ENCODE measurements at places on chromosomes 5 and 9.

GRCh38 chr9:91411096-91411771, 12.4 kb downstream of the NFIL3 start:
- DNase-seq, result no peak

GRCh38 chr5:142816531-142817430, 46.6 kb downstream of the ARHGAP26 start:
- no peak for DNase-seq

DNA sequence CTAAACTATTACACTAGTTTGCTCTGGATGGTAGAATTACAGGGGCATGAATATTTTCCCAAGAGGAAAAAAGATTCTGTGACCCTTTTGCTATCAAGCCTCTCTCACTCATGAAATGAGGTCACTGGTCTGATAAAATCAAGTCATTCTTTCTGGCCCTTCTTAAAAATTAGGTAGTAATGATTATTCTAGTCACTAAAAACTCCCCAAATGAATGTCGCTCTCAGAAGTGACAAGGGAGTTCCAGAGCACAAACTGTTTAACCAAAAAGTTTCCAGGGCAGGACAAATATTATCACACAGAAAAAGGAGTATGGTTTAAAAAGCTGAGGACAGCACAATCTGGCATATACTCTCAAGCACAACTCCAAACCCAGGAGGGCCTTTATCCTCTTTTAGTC, 12.5 kb downstream of the ERMP1 start:
- no peak for DNase-seq

GRCh38 chr5:146137967-146138403, 32.6 kb upstream of the PLAC8L1 start:
- no peak for DNase-seq

DNA sequence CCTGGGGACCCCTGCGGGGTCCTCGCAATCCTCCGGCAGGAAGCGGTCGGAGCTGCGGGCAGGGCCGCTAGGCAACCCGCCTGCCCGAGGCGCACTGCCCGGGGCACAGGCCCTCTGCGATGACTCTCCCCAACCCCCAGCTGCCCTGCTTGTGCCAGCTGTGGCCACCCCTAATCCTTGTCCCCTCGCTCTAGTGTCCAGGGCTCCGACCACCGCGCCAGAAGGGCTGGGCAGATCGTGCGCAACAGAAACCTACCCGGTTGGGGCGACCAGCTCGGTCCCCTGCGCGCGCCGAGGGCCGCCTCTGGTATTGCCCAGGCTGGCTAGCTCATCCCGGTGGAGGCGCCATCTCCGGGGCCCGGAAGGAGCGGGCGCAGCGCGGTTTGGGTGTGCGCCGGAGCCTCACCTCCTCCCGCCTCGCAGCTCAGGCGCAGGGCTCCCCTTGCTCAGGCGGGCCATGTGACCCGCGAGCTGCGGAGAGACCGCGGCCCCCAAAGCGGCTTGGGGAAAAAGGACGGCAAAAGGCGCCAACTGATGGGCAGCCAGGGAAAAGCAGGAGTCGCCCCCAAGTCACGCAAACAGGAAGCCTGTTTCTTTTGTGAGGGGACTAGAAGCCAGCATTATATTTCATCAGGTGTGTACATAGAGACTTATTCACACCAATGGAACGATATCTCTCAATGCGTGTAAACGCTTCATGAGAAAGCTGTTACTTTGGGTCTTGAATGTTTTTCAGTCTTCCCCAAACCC, 46.8 kb upstream of the RNF20 start:
- DNase-seq, result no peak

- DNase-seq, result no peak
Observed at GRCh38 chr9:126927419-126927818, 12.8 kb downstream of the RALGPS1 start.

GRCh38 chr9:34717996-34718614, 8.2 kb upstream of the CCL21 start:
- no peak for DNase-seq

GRCh38 chr9:129990269-129991010, 52.5 kb downstream of the FNBP1 start:
- no peak for DNase-seq

DNA sequence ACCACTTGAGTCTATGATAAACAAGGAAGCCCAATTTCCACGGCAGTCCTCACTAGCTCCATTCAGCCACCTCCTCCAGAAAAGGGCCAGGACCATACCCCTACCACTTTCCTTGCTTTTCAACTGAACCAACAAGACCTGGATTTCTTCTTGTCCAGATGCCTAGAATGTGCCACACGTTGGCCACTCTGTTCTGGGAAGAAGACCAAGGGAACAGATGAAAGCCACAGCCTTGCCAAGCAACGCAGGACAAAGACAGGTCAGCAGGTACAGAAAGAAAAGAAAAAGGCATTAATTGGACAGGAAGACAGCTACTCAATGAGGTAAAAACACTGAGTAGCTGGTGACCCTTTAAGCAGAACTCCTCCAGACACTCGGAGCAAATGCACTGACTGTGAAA, 2.2 kb downstream of the CCNJL start:
- no peak for DNase-seq

- DNase-seq, result no peak
Observed at GRCh38 chr9:100131216-100131615, 32.2 kb downstream of the INVS start.

DNA sequence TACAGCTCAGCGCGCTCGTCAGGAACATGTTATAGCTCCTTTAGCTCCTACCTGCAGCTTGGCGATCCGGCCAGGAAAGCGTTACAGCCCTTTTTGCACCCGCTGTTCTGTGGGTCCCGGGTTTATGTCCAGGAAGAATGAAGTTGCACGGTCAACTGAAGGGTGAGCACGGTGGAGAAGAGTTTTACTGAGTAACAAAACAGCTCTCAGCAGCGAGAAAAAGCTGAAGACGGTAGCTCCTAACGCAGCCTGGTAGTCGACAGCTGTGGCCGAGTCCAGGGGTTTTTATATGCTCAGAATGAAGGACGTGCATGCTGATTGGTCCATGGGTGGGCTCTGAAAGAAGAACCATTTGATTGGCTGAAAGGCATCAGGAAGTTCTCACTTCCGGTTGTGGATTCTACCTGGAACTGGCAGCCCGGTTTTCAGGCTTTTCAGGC, 1830.1 kb upstream of the NUDT12 start:
- DNase-seq, result no peak

DNA sequence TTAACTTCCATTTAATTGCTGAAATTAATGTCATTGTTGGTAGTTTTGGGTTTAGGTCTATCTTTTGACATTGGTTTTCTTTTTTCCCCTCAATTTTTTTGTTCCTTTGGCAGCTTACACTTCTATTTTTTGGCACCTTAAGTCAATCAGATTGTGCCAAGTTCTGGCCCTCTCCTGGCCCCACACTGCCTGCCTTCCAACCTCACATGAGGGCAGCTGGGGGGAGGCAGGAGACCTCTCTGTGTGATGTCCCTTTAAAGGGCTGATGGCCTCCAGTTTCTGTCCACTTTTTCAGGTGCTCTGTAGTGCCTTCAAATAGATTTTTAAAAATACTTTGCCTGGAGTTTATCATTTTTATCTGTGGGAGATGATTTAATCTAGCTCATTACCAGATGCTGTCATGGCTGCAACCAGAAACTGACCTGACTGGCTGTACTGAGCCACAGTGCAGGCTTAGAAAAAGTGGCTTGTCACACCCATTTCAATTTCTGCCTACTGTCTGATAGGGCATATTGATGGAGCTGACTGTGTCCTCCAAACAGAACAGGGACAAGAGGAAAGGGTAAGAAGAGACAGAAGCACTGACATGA, 196.6 kb downstream of the FANCC start:
- no peak for DNase-seq

- peak; percentile 79 for DNase-seq
Observed at GRCh38 chr5:93532370-93532769, 48.6 kb downstream of the NR2F1-AS1 start.

DNA sequence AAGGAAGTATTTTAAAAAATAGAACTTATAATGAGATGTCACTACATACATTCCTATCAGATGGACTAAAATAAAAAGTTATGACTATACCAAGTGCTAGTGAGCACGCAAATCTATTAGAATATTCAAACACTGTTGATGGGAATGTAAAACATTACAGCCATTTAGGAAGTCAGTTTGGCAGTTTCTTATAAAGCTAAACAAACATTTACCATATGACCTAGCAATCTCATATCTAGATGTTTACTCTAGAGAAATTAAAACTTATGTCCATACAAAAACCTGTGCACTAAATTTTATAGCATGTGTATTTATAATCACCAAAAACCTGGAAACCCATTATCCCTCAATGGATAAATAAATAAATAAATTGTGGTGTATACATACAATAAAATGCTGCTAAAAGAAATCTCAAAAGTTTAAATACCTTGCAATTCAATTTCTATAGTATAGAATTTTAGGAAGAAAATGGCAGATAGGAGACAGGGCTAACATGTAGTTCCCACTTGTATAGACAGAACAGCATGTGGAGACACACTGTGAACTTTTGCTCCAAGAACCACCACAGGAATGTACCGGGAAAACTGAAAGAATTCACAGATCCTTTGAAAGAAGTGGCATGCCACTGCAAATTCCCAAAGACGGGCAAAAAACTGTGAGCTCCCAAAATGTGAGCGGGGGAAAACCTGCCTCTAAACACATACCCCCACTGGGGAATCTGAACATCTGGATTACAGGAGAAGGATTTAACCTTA, 174.6 kb upstream of the SPEF2 start:
- DNase-seq, result no peak

DNA sequence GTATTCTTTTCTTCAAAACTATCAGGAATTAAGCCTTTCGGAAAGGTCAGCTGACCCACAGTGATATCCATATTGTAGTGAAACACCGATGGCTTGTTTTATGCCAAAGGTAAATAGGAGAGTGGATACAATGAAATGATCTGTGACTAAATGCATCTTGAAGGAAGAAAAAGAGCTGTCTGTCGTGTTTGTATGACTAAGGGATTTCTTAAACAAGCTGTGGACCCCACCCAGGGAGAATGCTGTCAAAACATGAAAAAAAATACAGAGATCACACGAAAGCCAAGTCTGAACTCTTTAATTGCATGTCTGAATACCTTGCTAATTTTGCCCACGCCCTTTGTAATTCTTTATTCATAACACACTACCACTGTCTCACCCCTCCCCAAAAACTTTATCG, 286.4 kb upstream of the WWC1 start:
- no peak for DNase-seq

DNA sequence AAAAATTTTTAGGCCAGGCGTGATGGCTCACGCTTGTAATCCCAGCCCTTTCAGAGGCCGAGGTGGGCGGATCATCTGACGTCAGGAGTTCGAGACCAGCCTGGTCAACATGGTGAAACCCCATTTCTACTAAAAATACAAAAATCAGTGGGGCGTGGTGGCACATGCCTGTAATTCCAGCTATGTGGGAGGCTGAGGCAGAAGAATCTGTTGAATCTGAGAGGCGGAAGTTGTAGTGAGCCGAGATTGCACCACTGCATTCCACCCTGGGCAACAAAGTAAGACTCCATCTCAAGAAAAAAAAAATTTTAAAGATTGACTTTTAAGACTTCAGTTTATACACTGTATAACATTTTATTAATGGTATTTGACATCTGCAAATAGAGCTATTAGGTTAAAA, 60.1 kb upstream of the GNAQ start:
- no peak for DNase-seq

DNA sequence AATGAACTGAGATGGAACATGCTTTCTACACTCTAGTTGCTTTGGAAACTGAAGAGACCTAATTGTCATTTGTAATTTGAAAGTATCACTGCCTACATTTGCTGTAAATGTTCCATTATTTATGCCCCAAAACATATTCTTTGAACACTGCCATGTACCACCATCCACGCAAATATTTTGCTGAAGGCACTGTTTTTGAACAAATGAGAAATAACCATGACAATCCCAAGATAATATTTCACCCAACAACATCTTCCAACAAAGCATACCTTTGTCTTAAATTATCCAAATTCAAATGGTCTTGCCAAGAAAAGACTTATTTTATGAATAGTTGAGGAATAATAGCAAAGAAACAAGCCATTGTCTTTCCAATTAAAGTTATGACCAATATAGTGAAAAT, 356.2 kb downstream of the SEMA5A start:
- no peak for DNase-seq

- DNase-seq, result no peak
Observed at GRCh38 chr9:109272745-109273144, 48.1 kb downstream of the EPB41L4B start.

- DNase-seq, result no peak
Observed at GRCh38 chr5:113205323-113205722, 228.7 kb downstream of the DCP2 start.

DNA sequence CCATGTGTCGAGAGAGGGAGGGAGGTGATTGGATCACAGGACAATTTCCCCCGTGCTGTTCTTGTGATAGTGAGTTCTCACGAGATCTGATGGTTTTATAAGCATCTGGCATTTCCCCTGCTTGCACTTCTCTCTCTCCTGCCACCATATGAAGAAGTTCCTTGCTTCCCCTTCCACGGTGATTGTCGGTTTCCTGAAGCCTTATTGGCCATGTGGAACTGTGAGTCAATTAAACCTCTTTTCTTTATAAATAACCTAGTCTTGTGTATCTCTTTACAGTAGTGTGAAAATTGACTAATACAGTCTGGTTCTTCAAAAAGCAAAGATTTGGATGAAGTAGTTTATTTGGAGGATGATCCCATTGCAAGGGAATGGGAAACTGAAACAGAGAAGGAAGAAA, 11.3 kb upstream of the MIER3 start:
- DNase-seq, result no peak

- DNase-seq, result no peak
Observed at GRCh38 chr5:148467958-148468357, 84.2 kb downstream of the FBXO38 start.

DNA sequence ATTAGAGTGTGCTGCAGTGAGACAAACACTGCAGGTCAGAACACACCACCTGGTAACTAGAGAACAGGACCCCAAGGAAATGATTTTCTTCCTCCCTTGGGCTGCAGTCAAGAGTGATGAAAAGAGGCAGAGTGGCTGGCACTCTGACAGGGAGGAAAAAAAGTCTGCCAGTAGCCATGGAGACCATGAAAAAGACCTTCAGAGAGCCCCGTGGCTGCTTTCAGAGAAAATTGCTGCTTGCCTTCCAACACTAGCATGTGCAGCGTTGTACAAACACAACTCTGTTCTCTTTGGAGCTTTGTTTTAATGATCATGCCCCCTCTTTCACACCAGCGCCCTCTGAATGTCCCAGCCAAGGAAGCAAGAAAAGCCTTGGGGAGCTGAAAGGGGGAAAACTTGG, 68.8 kb downstream of the ANKRD55 start:
- DNase-seq, result no peak

DNA sequence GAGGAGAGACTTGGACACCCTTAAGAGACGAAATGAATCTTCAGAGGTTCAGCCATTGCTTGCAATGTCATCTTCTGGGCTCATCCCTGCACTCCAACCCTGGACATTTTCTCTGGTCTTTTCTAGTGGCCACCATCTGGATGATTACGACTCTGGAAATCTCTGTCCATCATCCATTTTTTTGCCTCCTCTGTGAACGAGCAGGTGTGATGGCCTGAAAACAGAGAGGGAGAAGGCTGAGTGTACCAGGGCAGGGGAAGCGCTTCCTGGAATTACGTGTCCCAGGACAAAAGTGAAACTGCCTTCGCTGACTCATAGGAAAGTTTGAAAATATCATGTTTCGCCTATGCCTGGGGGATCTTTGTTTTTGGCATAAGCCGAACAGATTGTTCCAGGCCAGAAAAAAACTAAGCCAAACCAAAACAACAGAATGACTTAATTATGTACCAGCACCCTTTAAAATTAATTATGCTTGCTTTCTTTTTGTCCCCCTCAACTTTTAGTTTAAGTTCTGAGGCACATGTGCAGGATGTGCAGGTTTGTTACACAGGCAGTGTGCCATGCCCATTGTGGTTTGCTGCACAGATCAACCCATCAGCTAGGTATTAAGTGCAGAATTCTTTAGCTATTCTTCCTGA, 31.9 kb downstream of the ANKRD33B start:
- peak; percentile 69 for DNase-seq

Data from AG09319 (cell line).